Activated CD8-positive, alpha-beta memory T cell treated with anti-CD3 and anti-CD28 coated beads for 1 hour (primary cell): ENCODE measurements at places on chromosomes 6 and 20.

DNA sequence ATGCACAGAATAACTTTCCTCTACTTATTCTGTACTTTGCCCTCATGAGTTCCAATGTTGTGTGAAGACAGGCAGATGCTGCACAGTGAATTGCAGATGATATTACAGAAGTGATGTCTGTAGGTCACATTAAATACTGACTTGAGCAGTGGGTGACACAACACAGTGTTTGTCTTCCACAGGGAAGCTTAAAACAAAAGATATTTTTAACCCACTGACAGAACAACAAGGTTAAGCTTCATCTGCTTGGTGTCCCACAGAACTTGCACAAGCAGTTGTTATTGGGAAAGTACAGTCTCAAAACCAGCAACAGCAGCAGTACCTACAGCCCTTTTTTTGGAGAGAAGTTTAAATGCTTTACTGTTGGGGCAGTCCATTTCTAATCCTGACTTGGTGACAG lies 10.5 kb downstream of the SUMO4 start:
- DNase-seq = no peak

- DNase-seq = no peak
Measured at GRCh38 chr6:30200551-30201281, 12.5 kb downstream of the TRIM26 start.

- no peak for DNase-seq
Measured at GRCh38 chr20:19765913-19766312, 7.9 kb downstream of the RIN2 start.

DNA sequence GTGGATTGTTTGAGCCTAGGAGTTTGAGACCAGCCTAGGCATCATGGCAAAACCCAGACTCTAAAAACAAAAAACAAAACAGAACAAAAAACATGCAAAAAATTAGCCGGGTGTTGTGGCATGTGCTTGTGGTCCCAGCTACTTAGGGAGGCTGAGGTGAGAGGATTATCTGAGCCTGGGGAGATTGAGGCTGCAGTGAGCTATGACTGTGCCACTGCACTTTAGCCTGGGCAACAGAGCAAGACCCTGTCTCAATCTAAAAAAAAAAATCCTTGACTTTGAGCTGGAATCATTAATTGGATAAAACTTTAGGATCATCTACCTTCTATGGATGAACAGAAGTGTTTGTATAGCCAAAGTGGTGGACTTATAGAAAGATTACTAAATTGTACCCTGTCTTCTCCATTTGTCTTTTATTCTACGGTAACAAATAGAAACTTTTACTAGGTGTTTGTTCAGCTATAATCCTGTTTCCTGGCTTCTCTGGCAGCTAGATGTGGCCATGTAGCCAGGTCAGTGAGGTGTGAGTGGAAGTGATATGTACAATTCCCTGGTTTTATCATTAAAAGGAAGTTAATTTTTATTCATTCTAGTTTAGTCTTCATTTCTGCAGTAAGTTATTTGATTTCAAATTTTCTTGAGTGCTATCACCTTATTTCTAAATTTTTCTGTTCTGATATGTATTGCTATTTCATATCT lies 108.3 kb upstream of the RNF24 start:
- no peak for DNase-seq

- no peak for DNase-seq
Measured at GRCh38 chr20:35003211-35004031, 47.8 kb downstream of the MYH7B start.

GRCh38 chr6:125791151-125791819 lies 525 bp downstream of the NCOA7 start:
- no peak for DNase-seq

DNA sequence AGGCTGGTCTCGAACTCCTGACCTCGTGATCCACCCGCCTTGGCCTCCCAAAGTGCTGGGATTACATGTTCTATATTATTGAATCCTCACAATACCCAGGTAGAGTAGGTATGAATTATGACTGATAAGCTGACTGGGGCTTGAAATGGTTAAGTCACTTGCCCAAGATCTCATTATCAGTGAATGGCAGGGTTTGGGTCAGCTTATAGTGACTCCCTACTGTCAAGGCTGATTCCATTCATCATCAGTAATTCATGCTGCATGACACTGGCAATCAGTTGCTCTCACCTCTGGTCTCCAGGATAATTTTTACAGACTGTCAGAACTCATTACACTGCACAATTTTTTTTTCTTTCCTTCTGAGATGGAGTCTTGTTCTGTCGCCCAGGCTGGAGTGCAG lies 127.6 kb downstream of the KIF13A start:
- DNase-seq = no peak

DNA sequence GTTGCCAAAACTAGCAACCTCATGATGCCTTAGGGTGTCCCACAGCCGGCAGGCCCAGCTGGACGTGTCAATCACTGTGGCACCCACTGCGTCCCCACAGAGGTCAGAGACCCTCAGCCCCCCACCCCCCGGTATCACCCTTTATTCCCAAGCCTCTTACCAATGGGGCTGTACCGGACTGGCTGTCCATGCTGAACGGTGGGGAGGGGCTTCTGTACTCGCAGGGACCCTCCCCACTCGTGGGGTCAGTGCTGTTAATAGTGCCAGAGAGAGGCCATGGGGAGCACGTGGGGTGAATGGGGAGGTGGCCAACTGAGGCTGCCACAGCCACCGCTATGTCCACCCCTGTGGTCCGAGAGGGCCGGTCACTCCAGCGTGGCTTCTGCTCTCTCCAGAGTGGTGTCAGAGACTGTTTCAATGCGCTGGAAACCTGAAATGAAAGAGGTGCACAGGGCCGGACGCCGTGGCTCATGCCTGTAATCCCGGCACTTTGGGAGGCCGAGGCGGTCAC lies 68.6 kb downstream of the THBS2 start:
- DNase-seq = no peak

GRCh38 chr6:32982702-32983492 lies 14.5 kb downstream of the BRD2 start:
- DNase-seq = no peak

GRCh38 chr6:47202644-47203205 lies 107.0 kb downstream of the TNFRSF21 start:
- DNase-seq = no peak

GRCh38 chr20:13857304-13857703 lies 72.5 kb downstream of the NDUFAF5 start:
- DNase-seq = no peak

- DNase-seq = no peak
Measured at GRCh38 chr20:59242714-59243626, 57.4 kb upstream of the EDN3 start.

- DNase-seq = no peak
Measured at GRCh38 chr6:101818051-101818450, 424.5 kb downstream of the GRIK2 start.

DNA sequence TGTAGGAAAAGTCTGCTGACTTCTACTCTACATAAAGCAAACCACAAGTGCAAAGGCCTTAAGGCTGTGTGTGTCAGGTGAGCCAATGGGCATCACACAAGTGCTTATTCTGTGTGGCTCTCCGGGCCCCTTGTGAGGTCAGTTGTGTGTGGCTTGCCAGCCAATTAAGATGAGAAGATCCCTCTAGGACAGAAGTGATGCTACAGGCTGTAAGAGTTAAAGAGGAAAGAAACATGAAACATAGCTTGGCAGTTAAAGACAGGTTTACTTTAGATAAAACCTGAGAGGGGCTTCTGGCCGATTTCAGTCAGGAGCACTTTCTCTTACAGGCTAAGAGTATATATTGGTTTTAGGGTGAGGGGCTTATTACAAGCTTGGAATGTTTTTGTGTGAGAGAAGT lies 242.4 kb downstream of the NFATC2 start:
- no peak for DNase-seq

- DNase-seq = no peak
Measured at GRCh38 chr6:27321901-27322300, 9.8 kb upstream of the POM121L2 start.

- no peak for DNase-seq
Measured at GRCh38 chr20:17663040-17663399, 19.0 kb downstream of the RRBP1 start.

- no peak for DNase-seq
Measured at GRCh38 chr20:56171087-56172012, 77.2 kb upstream of the MC3R start.

DNA sequence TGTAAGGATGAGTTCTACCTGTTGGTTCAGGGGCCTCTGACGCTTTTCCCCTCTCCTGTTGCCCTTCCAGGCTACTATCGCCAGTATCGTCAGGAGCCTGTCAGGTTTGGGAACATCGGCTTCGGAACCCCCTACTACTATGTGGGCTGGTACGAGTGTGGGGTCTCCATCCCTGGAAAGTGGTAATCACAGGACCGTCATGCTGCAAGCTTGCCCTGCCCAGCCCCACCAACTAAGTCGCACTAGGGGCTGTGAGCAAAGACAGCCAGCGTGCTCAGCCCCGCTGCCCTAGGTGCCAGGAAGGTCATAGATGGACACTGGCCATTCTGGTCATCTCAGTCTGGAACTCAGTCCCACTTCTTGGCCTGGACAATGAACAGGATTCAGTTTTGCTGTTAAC lies 102.1 kb downstream of the FNDC1 start:
- no peak for DNase-seq

- no peak for DNase-seq
Measured at GRCh38 chr6:125585470-125585869, 164.0 kb upstream of the HEY2 start.

GRCh38 chr6:139760128-139760527 lies 385.7 kb upstream of the CITED2 start:
- no peak for DNase-seq

DNA sequence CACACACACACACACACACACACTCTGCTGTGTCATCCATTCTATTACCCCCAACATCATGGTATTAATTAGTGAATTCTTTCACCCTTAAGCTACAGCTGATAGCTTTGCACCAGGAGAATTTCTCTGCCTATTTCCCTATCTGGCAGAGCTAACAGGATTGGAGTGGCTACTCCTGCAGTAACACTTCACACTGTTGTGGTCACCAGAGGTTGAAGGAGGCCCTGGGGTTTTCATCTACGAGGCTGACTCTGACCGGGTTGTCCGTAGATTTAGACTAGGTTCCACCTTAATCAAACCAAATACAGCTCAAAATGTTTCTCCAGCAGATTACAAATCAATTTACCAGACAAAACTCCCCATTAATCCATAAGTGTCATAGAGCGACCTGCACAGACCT lies 69.2 kb upstream of the RIPOR2 start:
- DNase-seq = no peak

DNA sequence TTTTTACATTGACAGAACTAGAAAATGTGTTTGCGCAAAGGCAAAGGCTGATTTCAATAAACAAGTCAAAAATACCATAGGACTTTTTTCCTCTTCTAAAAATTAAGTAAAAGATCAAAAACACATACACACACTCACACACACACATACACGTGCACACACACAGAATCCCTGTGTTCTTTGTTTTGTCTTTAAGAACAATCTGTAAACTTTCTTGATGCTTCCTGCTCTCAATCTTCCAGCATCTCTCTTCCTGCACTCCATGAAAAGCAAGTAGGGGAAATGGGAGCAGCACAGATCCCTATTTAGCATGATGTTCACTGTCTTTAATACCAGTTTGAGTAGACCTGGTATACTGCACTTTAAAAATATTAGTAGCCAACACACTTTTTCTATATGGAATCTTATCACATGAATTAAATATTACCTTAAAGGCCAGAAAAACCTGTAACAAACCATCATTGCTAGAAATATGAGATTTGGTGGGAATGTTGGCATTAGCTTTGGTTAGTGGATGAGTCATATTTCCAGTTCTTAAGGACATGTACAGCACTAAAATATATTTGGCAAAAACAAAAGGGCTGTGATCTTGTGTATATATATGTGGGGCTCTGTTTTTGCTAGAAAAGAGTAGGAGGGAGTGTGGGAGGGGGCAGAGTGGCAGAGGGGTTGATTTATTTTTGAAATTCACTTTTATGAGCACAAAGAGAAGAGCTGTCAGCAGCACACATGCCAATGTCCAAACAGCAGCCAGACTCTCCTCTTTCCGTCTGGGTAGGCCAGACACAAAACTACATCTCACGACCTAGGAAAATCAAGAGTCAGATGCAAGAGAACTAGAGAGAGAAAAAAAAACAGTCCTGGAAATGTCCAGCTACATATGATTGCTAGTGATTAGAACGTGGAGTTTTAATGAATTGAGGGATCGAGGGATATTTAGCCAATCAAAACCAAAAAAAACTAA lies 4.6 kb downstream of the PTPRK start:
- DNase-seq = no peak

DNA sequence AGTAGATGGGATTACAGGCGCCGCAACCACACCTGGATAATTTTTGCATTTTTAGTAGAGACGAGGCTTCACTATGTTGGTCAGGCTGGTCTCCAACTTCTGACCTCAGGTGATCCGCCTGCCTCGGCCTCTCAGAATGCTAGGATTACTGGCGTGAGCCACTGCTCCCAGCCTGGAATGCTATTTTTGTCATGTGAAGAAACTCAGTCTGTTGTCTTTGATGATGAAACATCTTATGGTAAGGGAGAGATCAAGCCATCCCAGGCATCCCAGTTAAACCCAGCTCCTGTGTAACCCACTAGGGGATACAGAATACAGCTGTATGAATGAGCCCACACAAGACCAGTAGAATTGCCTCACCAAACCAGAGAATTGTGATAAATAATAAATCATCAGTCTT lies 83.6 kb upstream of the RBM24 start:
- no peak for DNase-seq

DNA sequence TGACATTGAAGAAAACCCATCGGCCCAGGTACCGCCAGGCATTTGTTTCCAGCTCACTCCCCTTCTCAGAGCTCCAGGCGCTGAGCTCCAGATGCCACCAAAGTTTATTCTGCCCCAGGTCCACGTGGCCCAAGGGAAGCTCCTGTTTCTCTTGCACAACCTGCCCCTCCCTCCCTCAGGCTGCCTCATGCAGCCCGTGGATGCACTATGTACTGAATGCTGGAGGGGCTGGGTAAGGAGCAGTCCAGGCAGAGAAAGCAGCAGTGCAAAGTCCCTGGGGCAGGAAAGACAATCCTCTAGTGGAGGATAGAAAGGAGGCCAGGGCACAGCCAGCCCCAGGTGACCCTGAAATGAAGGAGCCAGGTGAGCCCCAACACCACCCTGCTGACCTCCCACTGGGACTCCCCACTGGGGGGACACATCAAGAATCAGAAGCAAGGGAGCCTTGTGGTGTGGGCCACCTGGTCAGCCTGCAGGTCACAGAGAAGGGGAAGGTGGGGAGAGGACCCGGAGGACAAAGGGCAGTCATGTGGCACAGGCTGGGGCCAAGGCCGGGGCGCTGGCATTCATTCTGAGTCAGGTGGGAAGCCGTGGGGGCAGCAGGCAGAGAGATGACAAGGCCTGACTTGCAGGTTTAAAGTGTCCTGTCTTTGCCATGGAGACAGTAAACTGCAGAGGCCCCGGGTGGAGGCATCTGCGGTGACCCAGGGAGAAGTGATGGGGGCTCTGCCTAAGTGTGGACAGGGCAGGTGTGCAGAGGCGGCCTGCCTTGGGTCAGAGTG lies 230.1 kb downstream of the PREX1 start:
- DNase-seq = no peak
